ENCODE measurements at places on chromosomes 3 and 15. TPM values are rescaled to one million over a fixed set of nuclear protein-coding genes. Genes with fewer than 3 reads are reported as not detected.

GOLGA8S gene
- polyA plus RNA-seq: 0.26 TPM

IQCF2 gene
- not detected for polyA plus RNA-seq

DNA sequence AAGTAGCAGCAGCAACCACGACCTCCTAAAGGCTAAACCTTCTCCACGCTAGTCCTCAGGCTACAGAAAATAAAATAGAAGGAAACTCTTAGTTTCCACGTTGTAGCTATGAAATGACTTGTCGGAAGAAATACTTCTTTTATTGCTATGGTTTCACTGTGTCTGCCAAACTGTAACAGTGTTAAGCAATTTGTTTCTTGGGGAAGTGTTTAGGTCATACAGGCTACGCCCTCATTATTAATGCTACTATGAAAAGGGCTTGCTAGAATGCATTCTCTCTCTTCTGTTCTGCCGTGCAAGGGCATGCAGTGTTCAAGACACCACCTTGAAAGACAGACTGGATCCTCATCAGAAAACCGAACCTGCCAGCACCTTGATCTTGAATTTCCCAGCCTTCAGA is 462.7 kb downstream of the PLOD2 start:
- no peak for DNase-seq

GRCh38 chr3:164377466-164377865 is 700.8 kb downstream of the SI start:
- no peak for DNase-seq

DNA sequence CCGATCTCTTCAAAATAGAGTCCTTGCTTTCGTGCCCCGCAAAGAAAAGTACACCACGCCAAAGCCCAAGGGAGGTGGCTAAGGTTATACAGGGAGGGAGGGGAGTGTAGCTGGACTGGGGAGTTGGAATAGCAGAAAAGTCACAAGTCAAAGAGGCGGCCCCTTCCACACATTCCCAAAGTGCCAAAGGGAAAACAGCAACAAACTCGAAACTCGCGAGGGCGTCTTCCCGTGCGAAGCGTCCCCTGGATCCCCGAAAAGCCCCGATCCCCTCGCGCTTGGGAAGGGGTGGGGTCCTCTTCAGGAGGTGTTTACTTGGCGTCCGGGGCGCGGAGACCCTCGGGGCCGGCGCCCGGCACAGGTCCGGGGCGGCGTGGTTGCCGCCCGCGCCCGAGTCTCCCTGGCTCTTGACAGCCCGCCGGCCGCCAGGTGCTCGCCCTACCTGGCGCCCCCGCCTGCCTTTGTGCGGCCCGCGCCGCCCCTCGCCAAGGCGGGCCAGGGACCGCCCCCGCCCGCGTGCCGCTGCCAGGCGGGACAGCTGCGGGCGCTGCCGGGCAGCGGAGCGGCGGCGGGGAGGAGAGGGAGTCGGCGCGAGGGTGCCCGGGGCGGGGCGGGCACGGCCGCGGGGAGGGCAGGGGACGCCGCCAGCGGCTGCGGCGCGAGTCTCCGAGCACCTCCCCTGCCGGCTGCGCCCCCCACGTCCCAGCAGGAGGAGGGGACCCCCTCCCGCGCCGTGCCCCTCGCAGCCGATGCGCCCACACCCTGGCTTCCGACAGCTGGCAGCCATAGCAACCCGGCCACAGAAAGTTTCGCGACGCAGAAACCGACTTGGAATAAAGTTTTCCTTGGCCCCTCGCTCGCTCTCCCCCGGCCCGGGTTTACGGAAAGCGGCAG is 966 bp downstream of the MYO1E start:
- no peak for DNase-seq

DNA sequence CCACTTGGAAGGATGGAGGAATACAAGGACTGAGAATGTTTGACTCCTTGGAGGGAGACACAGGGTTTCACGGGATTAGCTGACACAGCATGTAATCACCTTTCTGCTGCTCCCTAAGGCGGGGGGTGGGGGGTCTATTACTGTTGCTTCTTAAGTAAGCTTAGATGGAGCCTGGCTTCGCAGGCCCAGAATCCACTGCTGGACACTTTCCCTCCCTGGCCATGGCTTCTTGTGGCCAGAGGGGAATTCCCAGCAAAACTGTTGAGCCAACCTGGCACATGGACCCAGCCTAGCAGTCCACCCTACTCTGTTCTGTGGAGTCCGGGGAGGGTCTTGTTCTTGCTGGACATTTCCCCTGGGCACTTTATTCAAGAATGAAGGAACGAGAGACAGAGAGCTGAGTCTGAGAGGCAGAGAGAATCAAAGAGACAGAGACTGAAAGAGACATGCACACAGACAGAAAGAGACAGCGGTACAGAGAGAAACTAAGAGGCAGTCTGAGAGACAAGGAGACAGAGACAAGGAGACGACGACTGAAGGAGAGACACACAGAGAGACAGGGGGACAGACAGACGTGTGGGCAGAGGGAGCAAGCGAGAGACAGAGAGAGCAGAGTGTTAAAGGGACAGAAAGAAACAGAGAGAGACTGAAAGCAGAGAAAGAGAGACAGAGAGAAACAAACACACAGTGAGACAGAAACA is 55.6 kb upstream of the DLG1 start:
- DNase-seq: no peak

DNA sequence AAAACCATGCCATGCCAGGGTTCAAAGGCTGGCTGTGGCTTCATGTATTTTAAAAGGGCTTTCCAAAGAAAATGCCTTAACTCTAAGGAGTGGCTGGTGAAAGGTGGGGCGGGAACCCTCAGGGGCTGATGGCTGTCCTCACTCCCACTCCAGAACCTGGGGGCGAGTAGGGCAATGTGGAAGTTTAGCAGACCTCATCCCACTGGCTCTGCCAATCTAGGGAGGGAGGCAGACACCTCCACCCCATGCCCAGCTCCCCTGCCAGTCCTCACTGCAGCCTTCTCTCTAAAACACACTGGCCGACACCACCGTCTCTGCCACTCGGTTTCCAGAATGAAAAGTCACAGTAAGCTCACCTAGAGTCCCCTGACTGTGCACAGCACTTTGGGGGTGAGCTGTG is 99.5 kb downstream of the TMEM266 start:
- DNase-seq: no peak

All from aorta (tissue), 5 donors.